Activated CD8-positive, alpha-beta memory T cell treated with anti-CD3 and anti-CD28 coated beads, Interleukin-2, amount 50 U/mL, for 48 hours (primary cell): ENCODE measurements at places on chromosomes 2 and 18.

DNA sequence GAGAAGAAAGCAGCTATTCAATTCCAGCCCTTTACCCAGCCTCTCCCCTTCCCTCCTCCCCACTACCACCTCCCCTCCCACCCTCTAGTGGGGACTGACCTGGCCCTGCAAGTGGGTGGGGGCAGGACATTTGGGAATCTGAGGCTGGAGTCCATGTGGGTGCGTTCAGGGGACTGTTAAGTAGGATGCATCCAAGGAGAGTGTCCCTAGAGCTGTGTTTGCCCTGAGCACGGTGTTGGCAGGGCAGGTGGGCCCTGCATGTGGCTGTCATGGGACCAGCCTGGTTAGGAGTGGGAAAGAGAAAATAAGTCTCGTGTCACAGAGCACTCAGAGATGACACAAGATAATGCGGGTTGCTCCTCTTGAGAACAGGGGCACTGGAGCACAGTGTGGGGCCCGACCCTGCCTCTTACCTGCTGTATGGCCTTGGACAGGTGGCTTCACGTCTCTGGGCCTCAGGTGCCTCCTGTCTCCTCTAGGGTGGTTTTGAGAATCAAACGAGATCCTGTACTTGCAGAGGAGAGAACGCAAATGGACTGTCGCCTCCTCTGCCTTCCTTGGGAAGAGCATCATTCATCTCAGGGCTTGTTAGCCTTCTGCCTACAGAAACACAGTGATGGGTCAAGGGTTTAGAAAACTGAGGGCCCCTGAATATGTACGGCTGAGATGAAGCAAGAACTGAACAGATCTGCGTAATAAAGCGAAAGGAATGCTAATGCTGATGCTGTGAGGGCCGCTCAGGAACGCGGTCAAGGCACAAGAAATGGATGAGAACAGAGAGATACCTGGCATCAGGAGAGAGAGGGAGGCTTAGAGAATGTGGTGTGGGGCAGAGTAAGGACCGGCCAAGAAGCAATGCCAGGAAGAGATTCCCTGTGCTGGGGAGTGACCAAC is 187.7 kb upstream of the HAAO start:
- no peak for DNase-seq

DNA sequence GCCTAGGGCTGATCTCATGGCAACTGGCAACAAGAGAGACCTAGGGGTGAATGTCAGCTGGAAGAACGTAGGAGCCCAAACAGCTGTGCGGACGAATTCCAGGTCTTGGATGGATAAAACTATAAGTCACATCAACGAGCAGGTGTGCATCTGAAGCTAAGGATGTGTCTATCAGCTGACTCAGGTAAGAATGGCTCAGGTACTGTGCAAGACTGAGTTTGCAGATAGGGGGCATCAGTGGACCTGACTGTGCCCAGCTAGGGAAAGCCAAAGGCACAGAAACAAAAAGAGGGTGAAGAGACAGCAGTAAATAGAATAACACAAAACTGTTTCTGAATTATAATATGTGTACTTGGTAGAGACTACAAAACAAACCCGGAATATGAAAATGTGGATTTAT is 357.3 kb downstream of the ZEB2 start:
- DNase-seq: no peak

DNA sequence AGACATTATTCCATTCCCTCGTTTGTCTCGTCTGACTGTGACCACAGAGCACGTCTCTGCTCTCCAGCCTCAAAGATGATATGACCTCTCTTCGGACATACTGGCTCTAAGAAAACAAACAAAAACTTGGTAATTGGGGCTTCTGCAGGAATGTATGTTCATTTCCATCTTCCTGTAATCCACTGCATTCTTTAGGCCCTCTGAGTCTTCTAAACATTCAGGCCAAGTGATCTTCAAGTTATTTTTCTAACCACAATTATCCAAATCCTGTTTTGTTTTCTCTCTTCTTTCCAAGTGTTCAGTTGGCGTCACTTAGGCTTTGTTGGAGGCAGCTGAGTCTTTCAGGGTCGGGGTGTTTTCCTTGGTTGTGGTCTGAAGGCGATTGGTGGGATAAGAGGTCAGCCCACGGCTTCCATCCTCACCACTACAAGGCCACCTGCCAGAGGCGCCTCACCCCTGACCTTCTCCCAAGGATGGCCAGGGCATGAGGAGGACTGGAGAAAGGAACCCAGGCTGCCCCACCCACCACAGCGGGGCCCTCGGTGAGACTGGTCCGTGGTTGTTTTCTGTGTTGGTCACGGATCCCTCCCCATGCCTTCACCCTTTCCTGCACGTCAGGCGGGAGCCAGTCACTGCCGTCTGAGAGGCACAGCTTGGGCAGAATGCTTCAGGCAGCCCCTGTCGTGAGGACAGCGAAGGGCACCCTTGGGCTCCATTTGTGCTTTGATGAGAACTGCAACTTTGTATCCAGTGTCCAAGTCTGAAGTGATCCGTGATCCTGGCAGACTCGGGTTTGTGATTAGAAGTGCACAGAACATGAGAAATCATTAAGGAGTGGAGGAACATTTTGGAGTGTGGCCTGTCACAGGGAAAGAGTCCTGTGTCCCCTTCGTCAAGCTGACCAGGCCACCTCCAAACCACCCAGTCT is 88.6 kb upstream of the FHL2 start:
- DNase-seq: no peak

DNA sequence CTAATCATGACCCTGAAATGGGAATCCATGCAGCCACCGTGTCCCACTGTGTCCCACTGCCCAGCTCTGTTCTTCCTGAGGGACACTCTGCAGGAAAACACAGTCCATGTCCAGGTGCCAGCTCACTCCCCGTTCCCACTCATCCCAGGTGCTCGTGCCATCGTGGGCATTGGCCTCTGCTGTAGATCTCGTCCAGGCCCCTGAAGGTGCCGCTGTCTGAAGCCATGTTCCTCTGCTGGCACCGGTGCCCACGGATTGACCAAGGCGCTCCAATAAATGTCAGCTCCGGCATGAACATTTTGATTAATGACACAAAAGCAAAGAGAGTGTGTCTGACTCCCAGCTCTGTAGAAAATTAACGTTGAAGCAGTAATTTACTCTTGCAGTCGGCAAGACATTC is 280.1 kb upstream of the SALL3 start:
- no peak for DNase-seq

GRCh38 chr2:128782411-128783192 is 463.9 kb upstream of the HS6ST1 start:
- DNase-seq: peak; percentile 12

DNA sequence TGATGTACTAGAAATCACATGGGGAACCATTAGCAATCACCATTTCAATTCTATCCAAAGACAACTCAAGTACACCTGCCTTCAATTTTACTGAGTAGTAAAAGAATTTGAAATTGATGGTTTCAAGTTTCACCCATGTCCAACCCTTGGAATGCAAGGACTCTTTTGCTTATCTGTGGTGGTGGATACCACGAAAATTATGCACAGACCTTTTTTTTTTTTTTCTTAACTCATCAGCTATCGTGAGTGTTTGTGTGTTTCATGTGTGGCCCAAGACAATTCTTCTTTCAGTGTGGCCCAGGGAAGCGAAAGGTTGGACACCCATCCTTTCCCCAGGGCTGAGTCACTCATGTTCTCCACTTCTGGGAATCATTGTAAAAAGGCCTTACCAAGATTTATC is 23.1 kb downstream of the ID2 start:
- no peak for DNase-seq

DNA sequence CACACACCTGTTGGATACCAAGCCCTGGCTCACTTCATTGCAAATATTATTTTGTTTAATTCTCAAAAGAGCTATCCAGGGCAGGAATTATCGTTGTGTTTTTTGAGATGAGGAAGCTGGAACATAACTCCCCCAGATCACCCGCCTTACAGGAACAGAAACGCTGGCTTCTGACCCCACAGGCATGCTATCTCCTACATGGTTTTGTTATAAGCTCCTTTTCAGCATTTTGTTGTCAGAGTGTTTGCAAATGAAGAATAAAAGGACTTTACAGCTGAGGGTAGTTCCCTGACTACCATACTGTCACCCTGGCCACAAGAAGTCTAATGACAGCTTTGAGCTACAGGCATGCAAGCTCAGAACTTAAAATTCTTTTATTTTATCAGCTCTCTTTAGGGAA is 62.0 kb upstream of the MRPS9 start:
- DNase-seq: no peak

DNA sequence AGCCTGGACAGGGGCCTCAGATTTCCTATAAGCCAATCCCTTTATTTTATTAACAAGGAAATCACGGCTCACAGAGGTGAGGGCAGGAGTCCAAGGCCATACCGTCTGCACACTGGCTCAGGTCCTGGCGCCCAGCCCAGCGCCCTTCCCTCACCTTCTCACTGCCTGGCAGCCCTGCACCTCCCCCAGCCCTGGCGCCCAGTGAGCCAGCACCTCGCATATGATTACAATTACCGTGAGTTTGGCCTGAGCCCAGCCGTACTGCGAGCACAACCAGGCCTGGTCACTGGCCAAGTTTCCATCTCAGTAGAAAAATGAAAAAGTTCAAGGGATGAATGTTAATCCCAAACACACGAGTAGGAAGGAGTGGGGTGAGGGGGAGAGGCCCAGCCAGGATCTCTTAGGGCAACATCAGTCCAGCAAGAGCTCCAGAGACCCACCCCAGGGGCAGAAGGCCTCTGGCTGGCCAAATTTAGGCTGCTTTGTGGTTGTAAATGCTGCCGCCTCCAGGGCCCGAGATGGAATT is 68.4 kb downstream of the MCFD2 start:
- DNase-seq: no peak

GRCh38 chr2:217751952-217752351 is 250.8 kb downstream of the TNS1 start:
- DNase-seq: no peak

DNA sequence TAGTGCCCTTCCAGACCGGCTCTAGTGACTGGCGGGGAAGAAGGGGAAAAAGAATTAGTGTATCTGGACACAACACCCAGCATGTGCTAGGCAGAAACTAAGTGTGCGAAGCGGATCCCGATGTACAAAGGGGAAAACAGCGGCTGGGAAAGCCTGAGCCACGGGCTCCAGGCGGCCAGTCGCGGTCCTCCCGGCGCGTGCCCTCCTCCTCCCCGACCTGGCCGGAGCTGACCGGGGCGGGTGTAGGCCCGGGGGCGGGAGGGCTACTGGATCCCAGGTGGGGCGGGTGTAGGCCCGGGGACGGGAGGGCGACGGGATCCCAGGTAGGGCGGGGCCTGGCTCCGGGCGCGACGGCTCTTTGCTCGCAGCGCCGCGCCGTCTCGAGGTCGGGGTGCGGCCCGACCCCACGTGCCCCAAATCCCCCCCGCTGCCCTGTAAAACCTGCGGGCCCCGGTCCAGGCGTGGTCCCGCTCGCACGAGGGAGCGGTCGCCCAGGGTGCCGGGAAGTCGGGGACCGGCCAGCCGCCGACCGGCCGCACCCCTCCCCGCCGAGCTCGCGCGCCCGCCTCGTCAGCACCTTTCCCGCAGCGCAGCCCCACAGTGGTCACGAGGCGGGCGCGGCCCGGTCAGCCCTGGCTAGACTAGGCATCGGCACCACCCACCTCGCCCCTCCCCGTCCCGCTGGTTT is 48.8 kb downstream of the C2orf42 start:
- no peak for DNase-seq

DNA sequence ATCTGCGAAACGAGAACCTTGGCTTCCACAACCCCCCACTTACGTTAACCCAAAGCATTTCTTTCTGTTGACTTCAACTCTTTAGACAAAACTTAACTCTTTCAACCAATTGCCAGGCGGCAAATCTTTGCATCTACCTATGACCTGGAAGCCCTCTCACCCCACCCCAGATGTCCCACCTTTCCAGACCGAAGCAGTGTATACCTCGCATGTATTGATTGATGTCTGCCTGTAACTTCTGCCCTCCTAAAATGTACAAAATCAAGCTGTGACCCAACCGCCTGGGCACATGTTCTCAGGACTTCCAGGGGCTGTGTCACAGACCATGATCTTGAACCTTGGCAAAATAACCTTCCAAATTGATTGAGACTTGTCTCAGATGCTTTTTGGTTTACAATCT is 12.3 kb downstream of the AQP12B start:
- no peak for DNase-seq

DNA sequence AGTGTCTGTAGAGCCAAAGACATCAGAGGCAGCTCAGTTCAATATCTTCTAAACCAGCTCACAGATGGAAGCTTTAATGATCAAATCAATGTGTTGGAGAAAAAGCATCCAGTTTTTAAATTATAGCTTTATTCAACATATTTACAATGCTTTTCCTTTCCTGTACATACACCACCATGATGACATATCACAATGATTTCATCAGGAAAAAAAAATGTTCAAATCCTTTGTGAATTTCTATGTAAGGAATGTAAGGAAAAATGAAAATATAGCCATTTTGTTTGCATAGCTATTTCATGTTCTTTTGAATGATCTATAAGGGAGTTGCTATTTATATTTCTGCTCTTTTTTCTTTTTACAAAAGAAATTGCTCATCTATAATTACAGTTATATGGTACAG is 134.7 kb upstream of the CDH20 start:
- DNase-seq: no peak

DNA sequence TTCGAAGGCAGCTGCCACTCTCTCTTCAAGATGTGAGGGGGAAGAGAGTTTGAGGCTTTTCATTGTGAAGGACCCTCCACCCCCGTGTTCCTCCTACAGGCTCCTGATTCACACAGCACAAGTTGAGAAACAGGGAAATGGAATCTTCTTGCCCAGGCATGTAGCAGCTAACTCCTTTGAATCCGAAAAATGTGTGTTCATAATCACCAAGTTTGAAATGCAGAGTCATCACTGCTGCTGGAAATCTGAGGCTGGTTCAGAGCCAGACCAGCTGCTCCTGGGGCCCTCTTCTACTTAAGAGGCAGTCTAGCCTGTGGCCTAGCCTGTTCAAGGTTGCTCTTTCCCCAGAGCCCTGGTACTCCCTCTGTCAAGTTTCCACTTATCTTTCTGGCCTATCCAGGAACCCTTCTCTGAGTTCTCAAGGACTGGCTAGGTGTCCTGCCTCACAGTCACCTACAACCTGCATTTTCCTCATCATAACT is 166.4 kb downstream of the TMEM247 start:
- DNase-seq: no peak
